ENCODE measurements at places on chromosomes 4 and X.

DNA sequence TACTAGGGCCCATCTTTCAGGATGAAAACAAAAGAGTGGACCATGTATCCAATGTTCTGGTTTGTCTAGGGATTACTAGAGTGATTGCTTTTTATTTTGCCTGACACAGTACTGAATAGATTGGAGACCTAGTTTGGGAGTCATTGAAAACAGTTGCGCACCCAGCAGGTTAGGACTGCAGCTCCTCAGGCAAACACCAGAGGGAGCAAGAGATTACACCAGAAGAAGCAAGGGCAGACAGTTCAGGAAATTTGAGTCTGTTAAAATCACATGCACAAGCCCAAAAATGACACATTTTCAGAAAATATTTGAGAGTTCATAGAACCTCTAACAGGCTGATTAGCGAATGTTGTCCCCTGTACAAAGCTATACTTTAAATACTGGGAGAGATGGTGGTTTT lies 55.6 kb downstream of the CYLC1 start:
- DNase-seq: no peak

DNA sequence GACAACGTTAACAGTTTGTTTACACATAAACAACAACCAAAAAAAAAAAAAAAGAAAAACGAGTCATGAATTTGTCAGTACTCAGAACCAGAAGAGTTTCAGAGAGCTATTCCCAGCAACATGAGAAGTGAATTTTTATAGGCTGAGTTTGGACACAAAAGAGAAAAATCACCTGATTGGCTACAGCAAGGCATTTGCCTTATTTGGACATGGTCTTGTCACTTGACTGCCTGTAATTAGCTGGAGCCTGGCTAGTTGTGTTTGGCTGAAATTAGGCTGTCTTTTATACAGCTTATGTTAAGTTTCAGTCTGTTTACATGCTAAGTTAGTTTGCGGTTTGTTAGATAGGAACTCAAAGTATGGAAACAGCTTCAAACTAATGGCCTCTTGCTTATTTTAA lies 880 bp upstream of the TEX13A start:
- DNase-seq: no peak

DNA sequence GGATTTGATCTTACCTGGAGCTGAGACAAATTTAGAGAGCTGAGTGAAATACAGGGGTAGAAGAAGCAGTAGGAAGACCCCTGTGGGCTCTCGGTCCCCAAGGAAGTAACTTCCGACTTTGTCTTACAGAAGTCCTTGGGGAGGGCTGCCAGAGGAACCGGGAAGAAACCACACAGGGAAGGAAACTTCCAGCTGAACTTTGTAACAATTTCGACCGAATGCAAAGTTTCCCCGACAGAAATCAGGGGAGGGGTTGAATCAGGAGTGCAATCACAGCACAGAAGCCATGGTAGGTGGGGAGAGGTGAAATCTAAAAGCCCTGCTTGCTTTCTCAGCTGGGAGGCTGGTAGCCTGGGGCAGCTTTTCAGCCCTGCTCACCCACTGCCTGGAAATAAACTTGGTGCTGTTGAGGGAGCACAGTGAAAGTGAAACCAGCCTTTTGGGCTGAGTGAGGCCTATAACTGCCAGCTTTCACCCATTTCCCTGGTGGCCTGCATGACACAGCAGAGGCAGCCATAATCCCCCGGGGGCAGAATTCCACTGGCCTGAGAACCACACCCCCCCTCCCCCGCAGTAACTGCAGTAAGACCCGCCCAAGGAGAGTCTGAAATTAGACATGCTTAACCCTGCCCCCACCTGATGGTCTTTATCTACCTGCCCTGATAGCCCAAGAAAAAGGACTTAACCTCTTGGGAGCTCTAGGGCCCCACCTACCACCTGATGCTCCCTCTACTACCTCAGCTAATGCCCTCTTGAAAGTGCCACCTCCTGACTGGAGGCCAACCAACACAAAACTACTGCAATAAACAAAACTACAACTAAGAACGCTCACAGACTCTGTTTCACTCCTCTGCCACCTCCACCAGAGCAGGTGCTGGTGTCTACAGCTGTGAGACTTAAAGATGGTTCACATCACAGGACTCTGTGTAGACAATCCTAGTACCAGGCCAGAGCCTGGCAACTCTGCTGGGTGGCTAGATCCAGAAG lies 248.2 kb downstream of the PARM1 start:
- DNase-seq: no peak

DNA sequence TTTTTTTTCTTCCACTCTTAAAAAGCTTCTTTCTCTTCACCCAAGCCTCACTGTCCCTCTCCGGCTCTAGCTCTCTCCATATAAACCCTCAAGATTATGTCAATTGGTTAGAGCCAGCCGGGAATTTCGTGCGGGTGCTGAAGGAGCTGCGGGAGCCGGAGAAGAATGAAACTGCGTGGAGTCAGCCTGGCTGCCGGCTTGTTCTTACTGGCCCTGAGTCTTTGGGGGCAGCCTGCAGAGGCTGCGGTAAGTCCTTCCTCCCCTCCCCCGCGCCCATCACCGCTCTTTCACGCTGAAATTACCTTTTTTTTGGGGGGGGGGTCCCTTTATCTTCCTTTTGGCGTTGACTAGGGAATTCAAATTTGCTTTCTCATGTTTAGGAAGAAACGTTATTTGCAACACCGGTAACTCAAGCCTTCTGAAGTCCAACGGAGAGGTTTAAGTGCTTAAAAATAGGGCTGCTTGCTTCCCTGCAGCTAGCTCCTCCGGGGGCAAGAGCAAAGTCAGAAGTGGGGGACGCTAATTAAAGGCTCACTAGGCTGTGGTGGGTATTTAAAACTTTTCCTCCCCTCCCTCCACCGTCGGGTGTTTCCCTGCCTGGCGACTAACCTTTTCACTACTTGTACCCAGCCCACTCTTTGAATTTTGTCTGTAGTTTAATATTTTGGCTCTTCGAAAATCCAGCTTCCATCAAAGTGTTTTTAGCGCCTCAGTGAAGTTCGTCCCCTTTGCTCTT lies 491 bp downstream of the COL4A5 start:
- no peak for DNase-seq

DNA sequence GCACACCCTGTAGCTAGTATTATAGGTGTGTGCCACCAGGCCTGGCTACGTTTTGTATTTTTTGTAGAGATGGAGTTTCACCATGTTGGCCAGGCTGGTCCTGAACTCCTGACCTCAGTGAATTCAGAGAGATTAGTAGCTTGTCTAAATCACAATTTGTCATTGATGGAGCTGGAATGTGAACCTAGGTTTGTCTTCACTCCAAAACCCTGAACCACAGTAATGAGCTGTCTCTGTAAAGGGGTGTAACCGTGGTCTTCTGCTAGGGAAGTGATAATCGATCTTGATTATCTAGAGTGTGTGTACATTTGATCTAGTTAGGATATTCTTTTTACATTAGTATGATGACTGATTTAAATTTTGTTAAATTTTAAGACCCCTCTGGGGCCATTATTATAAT lies 8.3 kb downstream of the ARHGAP10 start:
- no peak for DNase-seq

- DNase-seq: no peak
Observed at GRCh38 chr4:109007976-109008375, 245.1 kb upstream of the ETNPPL start.

GRCh38 chr4:121122661-121123060 lies 41.5 kb downstream of the TNIP3 start:
- DNase-seq: no peak

DNA sequence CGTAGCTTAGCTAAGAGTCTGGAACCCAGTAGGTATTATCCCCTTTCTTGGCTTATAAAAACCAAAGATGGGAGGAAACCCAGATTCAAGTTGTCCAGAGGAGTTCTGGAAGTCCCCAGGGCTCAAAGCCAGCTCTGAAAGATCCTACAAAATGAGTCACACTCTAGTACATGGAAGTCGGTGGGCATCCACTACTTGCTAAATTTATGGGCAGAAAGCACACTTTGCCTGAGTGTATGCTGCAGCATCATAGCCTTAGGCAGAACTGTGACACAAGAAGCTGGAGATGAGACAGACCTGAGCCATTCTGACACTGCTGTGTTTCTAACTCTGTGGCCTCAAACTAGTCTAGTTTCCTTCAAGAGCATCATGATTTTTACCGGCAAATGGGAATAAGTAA lies 429.3 kb downstream of the AFF2 start:
- DNase-seq: no peak

- DNase-seq: no peak
Observed at GRCh38 chr4:22191565-22191964, 243.0 kb upstream of the KCNIP4 start.

- no peak for DNase-seq
Observed at GRCh38 chr4:177386278-177386815, 55.9 kb downstream of the AGA start.

- no peak for DNase-seq
Observed at GRCh38 chrX:9897761-9898161, 69.4 kb upstream of the CLDN34 start.

DNA sequence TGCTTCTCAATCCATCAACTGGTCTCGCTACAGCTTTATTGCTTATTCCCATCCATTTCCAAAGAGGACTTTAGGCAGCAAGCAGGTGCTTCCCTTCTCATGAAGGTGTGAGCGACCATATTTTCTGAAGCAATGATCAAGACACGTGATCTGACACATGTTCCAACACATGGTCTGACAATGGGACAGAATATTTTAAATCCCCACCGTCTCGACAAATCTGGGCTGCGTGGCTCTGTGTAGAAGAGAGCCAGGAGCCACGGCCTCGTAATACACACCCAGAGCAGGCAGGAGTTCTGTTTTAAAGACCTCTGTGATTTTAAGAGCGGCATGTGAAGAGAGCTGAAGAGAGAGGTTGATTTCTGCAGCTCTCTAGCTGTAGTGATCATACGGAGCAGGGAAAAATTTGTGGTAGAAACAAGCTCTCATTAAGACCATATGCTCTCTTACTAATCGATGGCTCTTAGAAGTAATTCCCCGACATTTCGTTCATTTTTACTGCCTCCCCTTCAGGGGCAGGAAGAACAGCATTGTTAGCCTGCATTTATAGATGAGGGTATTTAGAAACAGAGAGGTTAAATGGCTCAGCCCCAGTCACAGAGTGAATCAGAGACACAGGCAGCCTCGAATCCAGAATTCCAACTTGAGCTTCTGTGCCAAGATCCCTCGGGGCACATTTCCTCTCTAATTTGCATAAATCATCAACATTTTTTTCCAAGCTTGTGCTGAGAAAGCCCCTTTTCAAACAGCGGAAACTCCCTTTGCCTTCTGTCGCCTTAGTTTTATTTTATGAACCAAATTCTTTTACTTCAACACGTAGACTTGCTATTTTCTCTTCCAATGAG lies 91.0 kb upstream of the BCOR start:
- DNase-seq: no peak

GRCh38 chr4:40986375-40986774 lies 228.0 kb downstream of the APBB2 start:
- DNase-seq: no peak

DNA sequence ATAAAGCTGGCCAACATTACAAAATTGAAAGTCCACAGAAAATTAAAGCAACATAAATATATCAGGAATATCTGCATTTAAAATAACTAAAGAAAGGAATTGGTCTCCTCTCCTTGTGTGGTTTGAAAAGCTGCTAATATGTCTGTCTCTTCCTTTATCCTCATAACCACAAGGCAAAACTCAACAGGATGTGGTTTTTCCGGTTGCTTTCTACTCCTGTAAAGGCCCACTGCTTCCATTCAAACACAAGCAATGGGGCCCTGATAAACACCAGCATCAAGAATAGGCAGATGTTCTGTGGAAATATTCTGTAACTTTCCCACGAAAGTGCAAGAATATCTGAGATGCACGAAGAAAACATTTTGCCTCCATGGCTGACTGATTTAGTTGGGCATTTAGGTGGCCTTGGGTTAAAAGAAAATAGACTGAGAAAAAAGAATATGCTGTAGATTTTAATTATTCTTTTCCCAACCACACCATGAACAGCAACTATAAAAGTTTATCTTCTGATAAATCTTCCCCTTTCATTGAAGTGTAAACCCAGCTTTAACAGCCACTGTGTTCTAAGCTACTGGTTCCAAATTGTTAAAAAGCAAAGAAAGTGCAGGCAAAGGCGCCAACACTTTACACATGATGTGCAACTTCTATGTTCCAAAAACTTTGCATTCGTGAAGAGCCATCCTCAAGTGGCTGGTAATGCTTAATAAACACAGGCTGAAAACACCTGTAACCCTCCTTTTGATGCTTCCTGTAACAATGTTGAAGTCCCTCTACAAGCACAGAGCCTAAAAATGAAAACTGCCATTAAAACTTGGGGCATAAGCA lies 50.5 kb upstream of the NDST3 start:
- DNase-seq: no peak

DNA sequence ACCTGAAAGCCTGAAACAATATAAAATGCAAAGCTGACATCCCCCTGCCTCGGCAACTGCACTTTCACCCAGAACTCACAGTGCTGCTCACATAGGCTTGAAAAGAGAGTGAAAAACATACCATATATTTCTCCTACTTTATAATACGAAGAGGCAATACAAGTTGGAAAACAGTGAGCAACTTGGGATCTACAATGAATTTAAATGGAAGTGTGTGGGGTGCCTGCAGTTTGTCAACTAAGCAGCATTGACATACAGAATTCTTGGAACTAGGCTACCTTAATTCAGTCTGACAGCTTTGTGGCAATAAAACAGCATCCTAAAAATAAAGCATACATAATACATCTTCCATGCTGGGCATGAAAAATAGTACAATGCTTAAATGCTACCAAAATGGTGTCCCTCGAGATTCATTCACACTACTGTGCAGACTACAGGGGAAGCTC lies 8.0 kb downstream of the GASK1B start:
- no peak for DNase-seq

Measured in stimulated activated CD4-positive, alpha-beta T cell treated with anti-CD3 and anti-CD28 coated beads, TNF-alpha, amount 100 ng/mL, for 4 hours (primary cell).